ENCODE measurements at places on chromosomes 3 and 15.

DNA sequence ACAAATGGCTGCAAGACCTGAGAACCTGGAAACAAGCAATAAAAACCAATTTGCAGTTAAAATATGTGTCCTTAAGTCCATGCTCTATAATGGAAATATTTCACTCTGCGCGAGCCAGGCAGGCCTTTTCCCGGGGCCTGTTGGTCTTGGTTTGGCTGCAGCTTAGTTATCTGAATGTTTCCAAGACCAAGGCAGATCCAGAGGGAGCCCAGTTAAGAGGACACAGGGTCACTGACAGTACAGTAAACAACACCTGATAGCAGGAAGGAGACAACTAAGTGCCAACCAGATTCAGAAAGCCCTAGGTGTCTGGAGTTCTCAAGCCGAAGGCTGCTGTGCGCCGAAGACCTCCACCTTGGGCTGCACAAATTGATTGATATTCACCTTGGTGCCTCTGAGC lies 32.8 kb downstream of the THSD4 start:
- DNase-seq: no peak
- no peaks in the 10 kb centered on the region for H3K36me3 ChIP-seq
- peaks cover 8% of the 10 kb centered on the region for H3K27me3 ChIP-seq
- no peak overlapping the region for H3K27ac ChIP-seq
- H3K4me3 ChIP-seq: no peak overlapping the region

DNA sequence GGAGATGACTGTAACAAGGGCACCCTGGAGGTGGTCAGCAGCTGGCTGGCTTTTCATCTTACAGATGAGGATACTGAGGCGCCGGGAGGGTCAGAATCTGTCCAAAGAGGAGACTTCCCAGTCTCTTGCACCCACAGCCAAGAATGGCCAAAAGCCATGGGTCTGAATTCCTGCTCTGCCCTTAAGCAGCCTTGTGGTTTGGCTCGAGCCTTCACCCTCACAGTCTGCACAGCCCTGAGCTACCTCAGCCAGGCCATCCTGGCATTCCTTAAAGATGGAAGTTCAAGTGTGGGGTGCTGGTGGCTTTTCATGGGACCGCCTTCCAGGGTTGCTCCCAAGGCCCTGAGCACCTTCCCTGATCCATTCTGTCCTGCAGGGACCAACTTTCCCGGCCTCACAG lies 59.2 kb downstream of the CACNA2D2 start:
- no peak overlapping the region for H3K27ac ChIP-seq
- DNase-seq: no peak
- H3K27me3 ChIP-seq: no peaks in the 10 kb centered on the region
- no peak overlapping the region for H3K4me3 ChIP-seq
- peaks cover 4% of the 10 kb centered on the region for H3K4me1 ChIP-seq
- H3K36me3 ChIP-seq: no peaks in the 10 kb centered on the region

GRCh38 chr3:123758081-123758564 lies 126.0 kb downstream of the MYLK start:
- peaks cover 19% of the 10 kb centered on the region for H3K27me3 ChIP-seq
- H3K4me3 ChIP-seq: no peak overlapping the region

DNA sequence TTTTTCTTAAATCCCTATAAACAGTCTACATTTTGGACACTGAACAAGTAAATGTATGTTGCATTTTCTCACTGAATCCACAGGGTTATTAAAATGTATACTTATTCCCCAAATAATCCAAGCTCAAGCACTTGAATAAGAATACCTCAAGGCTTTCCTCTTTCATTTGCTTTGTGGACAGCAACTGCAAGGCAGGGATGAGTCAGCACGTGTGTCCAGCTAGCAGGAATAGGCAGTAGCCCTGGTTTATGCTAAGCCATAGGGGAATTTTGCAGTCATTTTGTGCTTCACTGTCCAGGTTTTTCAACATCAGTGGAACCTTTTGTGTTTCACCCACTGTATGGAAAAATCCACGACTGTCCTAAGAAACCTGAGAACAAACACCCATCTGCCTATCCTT lies 96.7 kb upstream of the KCNMB2 start:
- peaks cover 2% of the 10 kb centered on the region for H3K27me3 ChIP-seq
- H3K4me1 ChIP-seq: no peaks in the 10 kb centered on the region
- no peak overlapping the region for H3K4me3 ChIP-seq
- H3K36me3 ChIP-seq: no peaks in the 10 kb centered on the region
- DNase-seq: no peak
- H3K27ac ChIP-seq: no peak overlapping the region

GRCh38 chr3:64327100-64327804 lies 102.0 kb upstream of the PRICKLE2 start:
- no peaks in the 10 kb centered on the region for H3K36me3 ChIP-seq
- H3K27ac ChIP-seq: no peak overlapping the region
- H3K4me3 ChIP-seq: no peak overlapping the region
- H3K27me3 ChIP-seq: peaks cover 11% of the 10 kb centered on the region

DNA sequence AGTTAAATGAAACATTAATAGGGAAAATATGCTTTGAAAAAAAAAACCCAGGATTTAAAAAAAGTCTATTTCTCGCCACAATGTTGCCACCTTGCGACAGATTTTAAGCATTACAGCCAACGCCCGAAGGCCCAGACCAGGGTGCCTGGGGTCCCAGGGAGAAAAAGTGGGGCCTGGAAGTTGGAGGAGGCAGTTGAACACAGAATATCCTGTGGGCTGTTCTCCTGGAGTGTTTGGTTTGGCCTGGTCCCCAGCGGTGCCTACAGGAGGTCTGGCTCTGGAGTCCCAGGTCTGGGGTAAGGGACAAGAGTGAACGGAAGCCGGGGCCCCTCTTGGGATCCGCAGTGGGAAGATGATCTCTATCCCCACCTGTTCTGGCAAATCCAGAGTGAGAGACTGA lies 3.4 kb downstream of the RNU6-1 start:
- H3K4me1 ChIP-seq: peaks cover 38% of the 10 kb centered on the region
- H3K4me3 ChIP-seq: peak overlapping the region; percentile 74
- peak; percentile 87 for DNase-seq
- peaks cover 3% of the 10 kb centered on the region for H3K36me3 ChIP-seq

- peaks cover 6% of the 10 kb centered on the region for H3K4me1 ChIP-seq
- no peak for DNase-seq
- H3K4me3 ChIP-seq: no peak overlapping the region
- no peak overlapping the region for H3K27ac ChIP-seq
- H3K27me3 ChIP-seq: no peaks in the 10 kb centered on the region
- H3K36me3 ChIP-seq: no peaks in the 10 kb centered on the region
Measured at GRCh38 chr3:156762631-156763185, 63.4 kb upstream of the LEKR1 start.

GRCh38 chr3:149848238-149848637 lies 35.2 kb downstream of the RNF13 start:
- peaks cover 38% of the 10 kb centered on the region for H3K36me3 ChIP-seq
- DNase-seq: no peak
- H3K27me3 ChIP-seq: no peaks in the 10 kb centered on the region
- H3K4me1 ChIP-seq: peaks cover 2% of the 10 kb centered on the region

DNA sequence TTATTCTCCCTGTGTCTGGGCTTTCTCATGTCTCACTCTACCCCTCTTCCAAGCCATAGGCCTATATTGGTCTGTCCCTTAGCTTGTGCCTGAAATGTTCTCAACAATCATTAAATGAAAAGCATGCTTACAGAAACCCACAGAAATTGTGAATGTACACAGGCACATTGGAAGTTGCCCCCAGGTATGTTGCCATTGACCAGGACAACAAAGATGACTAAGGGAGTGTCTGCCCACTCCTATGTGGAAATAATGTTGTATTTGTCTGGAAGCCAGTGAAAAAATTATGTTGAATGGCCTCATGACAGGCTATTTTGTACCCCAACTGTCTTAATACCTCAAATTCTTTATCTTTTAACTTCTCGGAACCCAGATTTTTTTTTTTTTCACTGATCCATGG lies 102.0 kb downstream of the TPRG1 start:
- peaks cover 35% of the 10 kb centered on the region for H3K4me1 ChIP-seq
- H3K4me3 ChIP-seq: no peak overlapping the region
- peaks cover 2% of the 10 kb centered on the region for H3K36me3 ChIP-seq

- peaks cover 16% of the 10 kb centered on the region for H3K27me3 ChIP-seq
- H3K36me3 ChIP-seq: no peaks in the 10 kb centered on the region
- H3K27ac ChIP-seq: no peak overlapping the region
- H3K4me1 ChIP-seq: peaks cover 4% of the 10 kb centered on the region
Measured at GRCh38 chr15:92667287-92667904, 11.8 kb upstream of the FAM174B start.

DNA sequence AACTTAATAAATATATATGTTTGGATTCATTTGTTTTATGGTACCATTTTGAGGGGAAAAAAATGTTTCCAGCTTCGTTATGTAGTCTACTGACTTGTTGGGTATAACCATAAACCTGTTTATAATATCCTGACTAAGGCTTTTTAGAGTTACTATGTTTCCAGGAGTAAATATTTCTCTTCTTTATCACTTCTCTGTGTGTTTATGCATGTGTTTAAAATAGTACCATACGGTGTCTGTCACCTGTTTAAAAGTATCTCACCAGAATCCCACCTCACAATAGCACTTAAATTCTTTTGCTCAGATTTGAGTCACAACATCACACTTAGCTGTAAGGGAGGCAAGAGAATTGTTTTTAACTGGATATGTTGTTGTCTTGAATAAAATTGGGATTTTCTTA lies 15.1 kb downstream of the LACTB start:
- no peak overlapping the region for H3K27ac ChIP-seq
- no peaks in the 10 kb centered on the region for H3K27me3 ChIP-seq
- peaks cover 12% of the 10 kb centered on the region for H3K4me1 ChIP-seq
- DNase-seq: no peak
- H3K4me3 ChIP-seq: no peak overlapping the region
- H3K36me3 ChIP-seq: peaks cover 13% of the 10 kb centered on the region

- no peak overlapping the region for H3K4me3 ChIP-seq
- H3K27me3 ChIP-seq: peaks cover 2% of the 10 kb centered on the region
- DNase-seq: no peak
- no peak overlapping the region for H3K27ac ChIP-seq
- H3K4me1 ChIP-seq: no peaks in the 10 kb centered on the region
Measured at GRCh38 chr15:29433507-29434248, 164.1 kb upstream of the NSMCE3 start.
